ENCODE measurements at places on chromosomes 1 and 21.

DNA sequence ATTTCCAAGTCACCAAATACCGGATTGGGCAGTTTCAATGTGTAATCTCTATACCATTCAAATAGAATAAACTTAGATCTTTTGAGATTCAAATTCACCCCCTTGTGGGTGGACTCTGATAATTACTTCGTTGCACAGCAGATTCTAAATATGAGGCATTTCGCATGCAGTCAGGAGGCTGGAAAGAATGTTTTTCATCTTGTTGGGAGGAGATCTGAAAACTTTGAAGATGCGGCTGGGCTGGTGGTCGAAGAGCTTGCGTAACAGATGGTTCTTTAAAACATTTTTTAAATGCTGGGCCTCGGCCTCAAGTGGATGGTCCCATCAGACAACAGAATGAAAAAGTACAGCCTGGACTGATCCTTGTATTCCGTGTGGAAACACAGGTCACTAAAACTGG, 10.4 kb downstream of the NR5A2 start:
- DNase-seq = no peak

GRCh38 chr1:78843546-78843945, 163.0 kb downstream of the ADGRL4 start:
- DNase-seq = no peak

DNA sequence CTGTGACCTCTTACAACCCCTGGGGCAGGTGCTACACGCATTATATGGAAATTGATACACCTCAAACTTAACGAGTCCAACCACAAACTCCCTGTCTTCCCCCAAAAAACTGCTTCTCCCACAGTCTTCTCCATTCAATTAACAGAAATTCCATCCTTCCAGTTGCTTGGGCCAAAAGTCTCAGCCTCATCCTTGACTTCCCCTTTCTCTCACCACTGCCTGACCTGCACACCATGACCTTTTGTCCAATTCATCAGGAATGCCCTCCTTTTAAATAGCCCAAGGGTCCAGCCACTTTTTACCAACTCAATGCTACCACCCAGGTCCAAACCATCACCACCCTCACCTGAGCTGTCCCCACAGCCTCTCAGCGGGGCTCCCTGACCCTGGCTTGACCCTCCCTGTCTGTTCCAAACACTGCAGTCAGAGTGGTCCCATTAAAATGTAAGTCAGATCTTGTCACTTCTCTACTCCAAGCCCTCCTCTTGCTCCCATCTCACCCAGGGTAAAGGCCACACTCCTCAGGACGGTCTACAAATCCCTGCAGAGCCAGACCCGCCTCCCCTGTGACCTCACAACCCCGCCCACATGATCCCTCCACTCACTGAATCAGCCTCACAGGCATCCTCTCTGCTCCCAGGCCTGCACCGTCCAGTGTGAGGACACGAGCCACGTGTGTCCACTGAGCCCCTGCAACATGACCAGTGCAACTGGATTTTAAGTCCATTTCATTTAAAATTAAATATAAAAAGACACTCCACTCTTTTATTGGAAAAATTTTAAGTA, 18.5 kb downstream of the KCNN3 start:
- no peak for DNase-seq

- DNase-seq = no peak
Observed at GRCh38 chr1:167077128-167077867, 12.9 kb downstream of the GPA33 start.

DNA sequence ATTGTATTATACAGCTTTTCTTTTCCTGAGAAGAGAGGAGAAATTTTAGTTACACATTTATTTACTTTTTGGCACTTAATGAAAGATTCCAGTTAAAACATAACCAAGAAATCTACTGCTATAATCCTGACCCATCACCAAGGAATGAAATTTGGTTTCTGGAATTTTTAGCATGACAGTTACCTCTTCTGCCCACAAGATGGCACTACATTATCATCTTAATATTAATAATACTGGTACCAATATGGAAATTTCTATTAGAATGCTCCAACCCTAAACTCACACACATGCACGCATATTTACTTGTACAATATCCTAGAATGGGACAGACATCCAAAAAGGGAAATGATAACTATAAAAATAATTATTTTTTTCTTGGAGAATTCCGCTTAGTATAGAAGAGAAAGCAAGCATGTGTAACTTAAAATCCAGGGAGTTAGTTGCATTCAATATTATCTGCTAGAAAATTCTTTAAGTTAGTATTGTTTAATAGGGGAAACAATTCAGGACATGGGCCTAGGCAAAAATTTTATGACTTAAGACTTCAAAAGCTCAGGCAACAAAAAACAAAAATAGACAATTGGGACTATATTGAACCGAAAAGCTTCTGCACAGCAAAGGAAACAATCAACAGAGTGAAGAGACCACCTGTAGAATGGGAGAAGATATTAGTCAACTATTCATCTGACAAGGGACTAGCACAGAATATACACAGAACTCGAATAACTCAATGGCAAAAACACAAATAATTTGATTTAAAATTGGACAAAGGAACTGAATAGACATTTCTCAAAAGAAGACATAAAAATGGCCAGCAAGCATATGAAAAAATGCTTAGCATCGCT, 37.4 kb downstream of the MAP3K21 start:
- DNase-seq = no peak

All from GDM1 (cell line).